Activated naive CD4-positive, alpha-beta T cell treated with anti-CD3 and anti-CD28 coated beads, Interleukin-2, amount 10 ng/mL, durations not matched to agents 7 days and 5 days (primary cell): ENCODE measurements at places on chromosomes 5 and 9.

GRCh38 chr5:66828548-66829357 lies 232.6 kb downstream of the MAST4 start:
- DNase-seq: peak; percentile 83

- no peak for DNase-seq
Measured at GRCh38 chr5:176550275-176550831, 1.2 kb downstream of the CDHR2 start.

DNA sequence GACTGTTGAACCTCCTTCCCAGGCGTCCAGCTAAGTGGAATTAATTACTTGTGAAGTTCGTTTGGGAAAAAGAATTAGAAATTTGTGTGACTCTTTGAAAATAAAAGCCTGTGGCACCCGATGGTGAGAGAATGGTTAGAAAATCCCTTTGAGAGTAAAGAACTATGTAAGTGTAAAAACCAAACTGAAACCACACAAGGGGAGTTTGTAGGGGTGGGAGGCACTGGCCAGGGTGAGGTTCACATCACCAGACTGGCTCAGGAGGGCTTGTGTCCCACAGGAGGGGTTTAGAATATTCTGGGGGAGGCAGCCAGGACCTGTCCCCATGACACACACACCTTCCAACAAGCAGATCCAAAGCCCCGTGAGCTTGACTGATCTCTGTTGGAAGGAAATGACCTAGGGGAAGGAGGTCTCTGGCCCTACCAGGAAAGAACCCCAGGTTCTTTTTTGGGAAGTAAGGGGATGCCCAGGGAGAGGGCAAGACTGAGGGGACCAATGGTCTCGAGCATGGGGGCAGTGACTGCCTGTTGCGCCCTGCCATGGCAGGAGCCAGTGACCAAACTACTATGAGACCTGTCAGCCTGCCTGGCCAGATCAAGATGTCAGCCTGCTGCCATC lies 4.3 kb downstream of the SPATA24 start:
- no peak for DNase-seq

DNA sequence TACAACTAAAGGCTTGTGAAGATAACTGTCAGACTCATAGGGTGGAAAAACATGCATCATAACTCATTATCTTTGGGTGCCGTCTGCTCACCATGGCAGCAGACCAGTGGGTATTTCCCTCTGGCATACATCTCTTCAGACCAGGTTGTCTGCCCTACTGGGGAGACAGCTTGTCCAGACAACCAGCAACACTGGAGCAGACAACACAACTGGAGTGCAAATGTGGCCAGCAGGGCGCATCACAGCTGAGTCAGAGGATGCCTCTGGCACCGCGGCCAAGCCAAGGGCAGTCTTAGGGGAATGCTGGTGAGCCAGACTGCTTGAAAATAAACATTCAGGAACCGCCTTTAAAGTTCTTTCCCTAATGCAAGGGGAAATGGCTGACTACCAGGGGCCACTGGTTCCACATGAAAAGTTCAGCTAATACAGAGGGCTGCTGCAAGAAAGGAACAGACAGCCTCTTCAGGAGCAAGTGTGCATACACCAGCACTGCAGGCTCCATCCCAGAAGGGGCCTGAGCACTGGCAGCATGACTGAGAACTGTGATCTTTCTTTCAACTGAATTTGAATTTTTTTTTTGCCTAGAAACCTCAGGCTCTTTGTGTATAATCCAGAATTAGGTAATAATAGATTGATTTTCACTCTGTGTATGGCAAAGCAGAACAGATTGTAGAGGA lies 77.3 kb downstream of the MAMDC2 start:
- no peak for DNase-seq

- peak; percentile 32 for DNase-seq
Measured at GRCh38 chr5:50967563-50968355, 301.3 kb downstream of the PARP8 start.

- no peak for DNase-seq
Measured at GRCh38 chr5:157821405-157821804, 37.5 kb downstream of the CLINT1 start.

DNA sequence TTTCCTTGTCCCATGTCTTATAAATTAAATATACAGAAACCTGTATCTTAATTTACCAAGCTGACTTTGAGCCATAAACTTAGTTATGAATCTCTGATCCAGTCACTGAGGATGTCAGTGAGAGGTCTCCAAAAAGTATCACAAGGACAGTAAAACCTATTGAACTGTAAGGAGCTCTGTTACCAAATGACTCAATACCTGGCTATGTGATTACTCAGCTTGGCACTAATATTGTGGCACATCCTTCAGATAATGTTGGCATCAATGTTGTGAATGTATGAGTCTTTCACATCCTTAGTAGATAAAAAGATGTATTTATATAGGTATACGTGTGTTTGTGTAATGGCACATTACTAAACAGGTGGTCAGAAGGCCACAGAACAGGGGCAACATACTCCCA lies 18.0 kb upstream of the CAPSL start:
- no peak for DNase-seq

DNA sequence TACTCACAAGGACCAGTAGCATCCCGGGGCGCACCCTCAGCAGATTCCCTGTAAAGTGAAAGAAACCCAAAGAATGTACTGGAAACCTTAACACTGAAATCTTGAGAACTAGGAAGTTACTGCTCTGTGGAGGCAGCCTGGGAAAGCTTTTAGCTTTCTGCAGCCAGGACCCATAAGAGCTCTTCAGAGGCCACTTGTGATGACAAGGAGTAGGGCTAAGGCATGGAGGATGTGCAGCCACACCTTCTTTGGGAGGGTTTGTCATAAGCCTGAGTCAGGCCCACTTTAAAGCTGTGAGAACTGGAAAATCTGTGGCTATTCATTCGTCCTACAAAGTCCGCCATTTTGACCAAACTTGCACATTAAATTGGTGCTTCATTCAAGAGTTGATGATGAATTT lies 291.1 kb upstream of the TLE4 start:
- DNase-seq: no peak

DNA sequence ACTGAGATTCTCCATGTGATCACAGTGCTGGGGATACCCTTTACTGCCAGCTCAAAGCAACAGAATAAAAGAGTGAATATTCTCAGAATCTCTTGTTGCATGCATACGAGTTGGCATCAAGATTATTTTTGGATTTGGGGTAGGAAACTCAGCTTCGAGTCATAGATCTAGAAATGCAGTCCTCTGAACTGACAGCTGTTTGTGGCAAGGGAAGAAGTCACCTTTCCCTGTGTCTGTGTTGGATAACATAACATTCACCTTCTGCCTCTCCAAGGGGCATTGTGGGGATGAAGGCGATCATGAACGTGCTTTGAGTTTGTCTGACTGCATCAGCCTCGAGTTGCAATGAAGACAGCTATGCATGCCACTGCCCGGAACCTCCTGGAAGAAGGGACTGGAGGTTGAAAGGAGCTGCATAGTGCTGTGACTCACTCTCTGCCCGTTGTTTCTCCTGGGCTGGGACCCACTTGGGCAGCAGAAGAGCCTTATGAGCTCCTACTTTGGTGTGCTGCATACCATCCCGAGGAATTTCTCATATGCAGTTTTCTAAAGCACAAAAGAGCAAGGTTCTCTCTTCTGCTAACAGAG lies 231.7 kb downstream of the ARHGAP26 start:
- peak; percentile 37 for DNase-seq

- DNase-seq: no peak
Measured at GRCh38 chr5:17219006-17219422, 1.6 kb downstream of the BASP1 start.

DNA sequence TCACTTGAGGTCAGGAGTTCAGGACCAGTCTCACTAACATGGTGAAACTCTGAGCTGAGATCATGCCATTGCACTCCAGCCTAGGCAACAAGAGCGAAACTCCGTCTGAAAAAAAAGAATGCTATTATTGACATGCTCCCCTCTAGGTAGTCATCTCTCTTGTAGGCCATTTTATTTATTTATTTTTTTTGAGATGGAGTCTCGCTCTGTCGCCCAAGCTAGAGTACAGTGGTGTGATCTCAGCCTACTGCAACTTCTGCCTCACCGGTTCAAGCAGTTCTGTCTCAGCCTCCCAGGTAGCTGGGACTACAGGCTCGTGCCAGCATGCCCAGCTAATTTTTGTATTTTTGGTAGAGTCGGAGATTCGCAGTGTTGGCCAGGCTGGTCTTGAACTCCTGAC lies 20.6 kb upstream of the NIM1K start:
- no peak for DNase-seq

DNA sequence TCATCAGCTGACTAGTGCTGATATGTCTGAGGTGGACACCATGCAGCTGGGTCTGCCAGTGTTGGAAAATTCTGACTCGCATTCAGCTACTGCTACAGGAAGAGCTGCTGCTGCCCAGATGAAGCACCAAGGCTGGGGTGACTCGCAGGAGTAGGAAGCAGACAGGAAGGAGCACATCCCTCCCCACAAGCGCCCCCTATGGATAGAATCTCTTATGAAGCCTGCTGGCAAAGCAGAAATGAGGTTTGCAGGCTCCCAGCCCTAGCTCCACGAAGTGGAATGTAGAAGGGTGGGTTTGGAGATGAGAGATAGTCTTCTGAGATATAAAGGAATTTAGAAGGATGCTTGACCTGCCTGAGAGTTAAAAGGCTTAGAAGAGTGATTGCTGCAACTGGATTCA lies 443.0 kb downstream of the ACTL7B start:
- DNase-seq: no peak

DNA sequence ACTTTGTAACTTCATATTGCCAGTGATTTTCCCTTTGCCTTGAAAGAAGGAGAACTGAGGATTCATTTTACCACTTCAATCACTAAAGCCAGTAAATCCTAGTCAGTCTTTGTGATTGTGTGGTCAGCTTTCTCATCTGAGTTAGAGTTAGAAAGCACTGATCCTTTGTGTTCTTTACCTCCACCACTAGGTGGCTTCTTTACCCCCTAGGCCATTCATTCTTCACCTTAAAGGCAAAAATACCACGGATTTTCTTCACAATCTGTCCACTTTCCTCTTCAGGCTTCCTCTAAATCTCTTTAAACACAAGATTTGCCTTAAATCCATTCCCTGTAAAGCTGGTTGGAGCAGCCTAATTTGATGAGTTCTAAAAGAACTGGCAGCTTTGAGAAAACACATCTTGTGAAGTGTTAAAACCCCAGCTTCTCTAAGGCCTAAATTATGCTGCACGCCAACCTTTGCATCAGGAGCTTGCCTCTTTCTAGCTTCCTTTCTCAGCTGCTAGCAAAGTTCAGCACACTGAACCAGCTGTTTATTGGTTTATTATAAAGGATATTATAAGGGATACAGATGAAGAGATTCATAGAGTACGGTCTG lies 20.4 kb downstream of the BDP1 start:
- no peak for DNase-seq

GRCh38 chr5:108619815-108620214 lies 127.9 kb upstream of the FER start:
- no peak for DNase-seq

DNA sequence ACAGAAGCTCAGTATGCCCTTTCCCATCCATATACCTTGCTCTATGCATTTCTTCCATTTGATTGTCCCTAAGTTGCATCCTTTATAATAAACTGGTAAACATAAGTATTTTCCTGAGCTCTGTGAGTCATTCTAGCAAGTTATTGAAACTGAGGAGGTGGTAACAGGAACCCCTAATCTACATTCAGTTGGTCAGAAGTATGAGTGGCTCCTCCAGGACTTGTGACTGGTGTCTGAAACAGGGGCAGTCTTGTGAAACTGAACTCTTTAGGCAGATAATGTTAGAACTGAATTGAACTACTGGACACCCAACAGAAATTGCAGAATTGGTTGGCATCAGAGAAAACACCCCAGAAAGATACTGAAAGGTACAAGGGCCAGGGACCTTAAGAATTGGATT lies 133.1 kb upstream of the POU5F2 start:
- no peak for DNase-seq

DNA sequence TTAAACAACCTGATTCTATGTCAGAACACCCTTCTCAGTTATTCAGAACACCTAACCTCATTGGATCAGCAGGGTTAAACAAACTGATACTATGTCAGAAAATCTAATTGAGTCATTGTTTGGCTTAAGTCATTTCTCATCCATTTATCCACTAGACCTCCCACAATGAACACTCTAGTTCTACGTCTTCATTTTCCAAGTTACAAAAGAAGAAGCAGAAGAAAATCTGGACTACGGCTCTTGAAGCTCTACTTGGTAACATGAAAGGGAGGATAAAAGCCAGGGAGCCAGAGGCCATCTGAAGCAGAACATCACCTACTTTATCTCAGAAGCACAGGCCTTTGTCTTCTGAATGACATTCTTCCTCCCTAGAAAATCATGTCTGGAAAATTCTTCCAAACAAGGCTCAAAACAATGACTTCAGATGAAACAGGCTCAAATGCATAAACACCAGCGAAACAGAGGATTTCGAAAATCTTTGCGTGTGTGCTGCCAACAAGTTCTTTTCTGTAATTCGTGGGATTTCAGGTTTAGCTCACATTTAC lies 35.4 kb upstream of the TGFBI start:
- DNase-seq: no peak

DNA sequence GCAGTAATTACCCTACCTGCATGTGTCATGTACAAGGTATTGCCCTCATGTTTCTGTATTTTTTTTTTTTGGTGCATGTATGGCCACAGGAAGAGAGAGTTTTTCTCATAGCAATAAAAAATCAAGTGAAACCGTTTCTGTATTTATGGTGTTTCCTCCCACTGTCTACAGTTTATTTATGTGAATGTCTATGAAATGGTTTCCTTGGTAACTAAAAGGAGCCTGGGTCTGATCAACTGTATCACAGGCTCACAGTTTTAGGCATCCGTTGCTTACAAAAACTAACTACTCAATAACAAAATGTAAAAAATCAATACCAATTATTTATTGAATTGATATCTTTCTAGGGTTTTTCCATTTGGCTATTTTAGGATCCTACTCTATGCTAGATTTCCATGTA lies 464.4 kb downstream of the TAF11L14 start:
- DNase-seq: no peak

DNA sequence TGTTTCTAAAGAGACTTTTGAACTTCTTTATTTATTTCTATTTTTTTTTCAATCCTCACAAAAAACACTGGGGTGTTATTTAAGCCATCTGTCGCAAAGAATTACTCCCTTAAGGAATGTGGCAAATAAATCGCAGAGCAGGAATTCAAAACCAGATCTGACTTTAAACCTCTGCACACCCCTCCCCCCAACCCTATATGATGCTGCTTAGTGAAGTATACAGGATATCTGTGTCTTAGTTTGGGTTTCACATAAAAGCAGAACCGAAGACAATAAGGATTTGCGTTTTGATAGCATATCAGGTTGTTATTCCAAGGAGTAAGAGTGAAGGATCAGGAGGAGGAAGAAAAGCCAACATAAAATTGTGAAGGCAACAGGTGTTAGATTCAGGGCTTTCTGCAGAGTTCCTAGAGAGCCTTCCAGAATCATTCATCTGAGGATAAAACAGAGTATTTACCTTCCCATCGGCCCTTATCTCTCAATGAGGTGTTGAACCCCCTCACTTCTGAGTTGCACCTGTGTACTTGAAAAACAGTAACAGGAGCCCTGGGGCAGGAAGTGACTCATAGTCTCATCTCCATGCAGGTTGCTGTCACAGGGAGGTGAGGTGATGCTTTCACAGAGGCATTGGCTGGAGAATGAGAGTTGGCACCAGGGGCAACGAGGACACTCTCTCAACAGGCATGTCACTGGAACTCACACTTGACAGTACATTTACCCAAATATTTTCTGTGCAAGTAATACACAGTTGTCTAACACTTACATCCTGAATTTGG lies 33.5 kb upstream of the DMRT3 start:
- DNase-seq: no peak

- no peak for DNase-seq
Measured at GRCh38 chr9:124004593-124004992, 7.0 kb upstream of the LHX2 start.

- DNase-seq: no peak
Measured at GRCh38 chr5:142115937-142116614, 7.5 kb downstream of the NDFIP1 start.
